ENCODE measurements at places on chromosomes 6 and 20. TPM values are rescaled to one million over a fixed set of nuclear protein-coding genes. Genes with fewer than 3 reads are reported as not detected.

GRCh38 chr6:158962371-158962770 lies 37.6 kb downstream of the RSPH3 start:
- H3K27ac ChIP-seq, result no peak overlapping the region
- H3K27me3 ChIP-seq, result no peaks in the 10 kb centered on the region
- H3K36me3 ChIP-seq, result no peaks in the 10 kb centered on the region
- H3K4me3 ChIP-seq, result no peak overlapping the region

- H3K27ac ChIP-seq, result no peak within 1 kb of the TSS
- H3K36me3 ChIP-seq, result no peaks in the 10 kb centered on the region
- peak; percentile 17 for DNase-seq
- H3K4me1 ChIP-seq, result no peaks in the 10 kb centered on the region
- no peaks in the 10 kb centered on the region for H3K27me3 ChIP-seq
Observed at GRCh38 chr6:146598772-146599405, at the start of gene ADGB. Gene ADGB, plus strand, starts transcription at chr6:146598972. Its CDS starts 69 bp downstream, at chr6:146599041.

DNA sequence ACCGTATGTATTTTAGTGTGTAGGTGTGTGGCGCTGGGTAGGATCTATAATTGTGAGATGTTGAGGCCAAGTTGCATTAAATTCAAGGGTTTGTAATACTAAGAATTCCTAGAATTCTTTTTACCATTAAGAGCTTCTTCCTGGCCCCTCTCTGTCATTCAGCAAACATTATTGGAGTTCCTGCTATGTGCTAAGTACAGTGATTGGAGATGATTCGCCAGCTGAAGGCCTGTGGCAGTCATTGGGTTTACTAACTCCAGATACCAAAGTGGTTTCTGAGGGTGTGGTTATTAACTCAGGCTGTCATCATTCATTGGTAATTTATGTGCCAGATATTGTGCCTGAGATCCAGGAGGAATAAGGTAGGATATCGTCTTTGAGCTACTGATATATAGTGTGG lies 167.1 kb downstream of the LAMA2 start:
- no peaks in the 10 kb centered on the region for H3K4me1 ChIP-seq
- H3K36me3 ChIP-seq, result no peaks in the 10 kb centered on the region
- no peak for DNase-seq
- H3K4me3 ChIP-seq, result no peak overlapping the region
- H3K27ac ChIP-seq, result no peak overlapping the region
- H3K27me3 ChIP-seq, result no peaks in the 10 kb centered on the region

DNA sequence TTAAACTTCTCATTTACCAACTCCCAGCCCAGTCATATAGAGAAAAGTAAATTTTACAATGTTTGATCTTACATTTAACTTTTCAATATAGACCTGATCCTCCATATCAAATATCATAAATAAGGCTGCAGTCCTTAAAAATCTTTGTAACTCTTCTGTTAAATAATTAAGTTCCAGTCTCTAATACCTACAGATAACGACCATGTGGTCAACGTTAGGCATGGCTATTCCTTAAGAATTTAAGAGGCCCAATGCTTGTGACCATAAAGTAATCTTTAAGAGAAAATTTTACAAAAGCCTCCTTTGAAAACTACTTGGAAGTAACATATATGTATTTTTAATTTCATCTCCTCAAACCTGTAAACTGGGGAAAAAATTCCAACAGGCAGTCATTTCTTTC lies 1.6 kb downstream of the FBXO5 start:
- DNase-seq, result no peak
- peak overlapping the region; percentile 94 for H3K27ac ChIP-seq

The TREM2 gene
- not detected for total RNA-seq

The HEY2 gene
- 0.32 TPM for total RNA-seq

The RGS19 gene
- total RNA-seq, result 14.4 TPM

DNA sequence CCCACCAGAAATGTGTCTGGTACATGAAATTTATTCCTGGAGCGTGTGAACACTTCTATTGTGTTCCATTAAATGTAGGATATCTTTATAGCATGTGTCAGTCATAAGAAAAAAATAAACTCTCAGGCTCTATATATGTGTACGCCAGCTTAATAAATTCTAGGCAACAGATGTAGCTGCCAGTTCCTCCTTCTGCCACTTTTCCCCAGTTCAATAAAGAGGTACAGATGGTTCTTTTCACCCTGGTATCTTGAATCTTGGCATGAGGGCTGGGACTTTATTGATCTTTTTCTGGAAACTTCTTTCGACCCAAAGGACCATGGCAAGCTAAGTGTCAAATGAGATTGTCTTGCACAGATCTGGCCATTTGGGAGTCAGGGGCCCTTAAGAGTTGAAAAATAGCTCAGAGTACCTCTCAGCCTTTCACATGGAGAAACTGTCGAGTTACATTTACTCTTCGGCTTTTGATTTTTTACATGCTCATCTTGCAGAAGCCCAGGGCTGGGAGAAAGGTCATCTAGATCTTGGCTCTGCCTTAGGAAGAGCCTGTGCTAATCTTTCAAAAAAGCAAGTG lies 240.9 kb downstream of the DOK5 start:
- no peaks in the 10 kb centered on the region for H3K4me1 ChIP-seq
- H3K4me3 ChIP-seq, result no peak overlapping the region
- peaks cover 27% of the 10 kb centered on the region for H3K27me3 ChIP-seq
- no peak overlapping the region for H3K27ac ChIP-seq

The DEFB124 gene
- total RNA-seq, result not detected

The NOTCH4 gene
- total RNA-seq, result 2.8 TPM

The ESR1 gene
- not detected for total RNA-seq

- H3K4me1 ChIP-seq, result peaks cover 4% of the 10 kb centered on the region
- no peaks in the 10 kb centered on the region for H3K27me3 ChIP-seq
- no peak overlapping the region for H3K27ac ChIP-seq
- H3K36me3 ChIP-seq, result no peaks in the 10 kb centered on the region
- DNase-seq, result no peak
Observed at GRCh38 chr20:33894798-33895197, 83.7 kb downstream of the CHMP4B start.

The C6orf89 gene
- total RNA-seq, result 27.1 TPM

- H3K4me3 ChIP-seq, result no peak overlapping the region
- H3K36me3 ChIP-seq, result no peaks in the 10 kb centered on the region
- H3K27ac ChIP-seq, result no peak overlapping the region
- no peak for DNase-seq
- H3K4me1 ChIP-seq, result no peaks in the 10 kb centered on the region
- H3K27me3 ChIP-seq, result no peaks in the 10 kb centered on the region
Observed at GRCh38 chr6:164792666-164793065, 516.7 kb downstream of the C6orf118 start.

- H3K4me1 ChIP-seq, result no peaks in the 10 kb centered on the region
- H3K36me3 ChIP-seq, result no peaks in the 10 kb centered on the region
- H3K27me3 ChIP-seq, result no peaks in the 10 kb centered on the region
- DNase-seq, result no peak
- H3K4me3 ChIP-seq, result no peak overlapping the region
Observed at GRCh38 chr20:20317621-20318364, 50.1 kb upstream of the INSM1 start.

- H3K4me3 ChIP-seq, result no peak overlapping the region
- H3K4me1 ChIP-seq, result peaks cover 38% of the 10 kb centered on the region
- no peaks in the 10 kb centered on the region for H3K27me3 ChIP-seq
Observed at GRCh38 chr6:44052419-44053023, 74.7 kb downstream of the MRPL14 start.

The TRAPPC3L gene
- total RNA-seq, result not detected

The HMGN3 gene
- total RNA-seq, result 87.2 TPM

- H3K4me3 ChIP-seq, result no peak overlapping the region
- H3K27me3 ChIP-seq, result no peaks in the 10 kb centered on the region
- no peak overlapping the region for H3K27ac ChIP-seq
- no peaks in the 10 kb centered on the region for H3K36me3 ChIP-seq
- no peak for DNase-seq
- H3K4me1 ChIP-seq, result no peaks in the 10 kb centered on the region
Observed at GRCh38 chr6:111714416-111715270, 109.0 kb upstream of the TRAF3IP2 start.

- DNase-seq, result peak; percentile 93
- H3K4me3 ChIP-seq, result peak within 1 kb of the TSS; percentile 64
- H3K27me3 ChIP-seq, result peaks cover 30% of the 10 kb centered on the region
- H3K4me1 ChIP-seq, result peaks cover 4% of the 10 kb centered on the region
- no peaks in the 10 kb centered on the region for H3K36me3 ChIP-seq
Observed at GRCh38 chr6:100464903-100465700, at the start of gene SIM1. Gene SIM1, minus strand, starts transcription at chr6:100464921. Its CDS starts 1,453 bp downstream, at chr6:100463468.

DNA sequence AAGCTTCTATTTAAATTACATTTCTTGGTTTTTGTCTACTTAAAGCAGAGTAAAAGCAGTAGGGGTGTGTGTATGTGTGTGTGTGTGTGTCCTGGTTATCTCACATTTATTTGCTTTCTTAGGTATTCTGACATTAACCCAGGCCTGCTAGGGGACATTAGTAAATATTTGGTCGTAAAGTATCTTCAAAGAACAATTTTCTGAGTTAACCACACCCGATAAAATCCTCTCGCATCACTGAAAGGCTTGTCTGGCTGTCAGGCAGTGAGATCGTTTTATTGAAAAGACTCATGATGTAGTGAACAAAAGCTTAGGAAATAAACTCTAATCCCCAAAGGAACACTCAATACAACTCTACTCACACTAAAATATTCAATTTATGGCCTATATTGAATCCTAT lies 77.9 kb downstream of the ZNF217 start:
- no peak overlapping the region for H3K27ac ChIP-seq
- no peak overlapping the region for H3K4me3 ChIP-seq
- H3K4me1 ChIP-seq, result peaks cover 18% of the 10 kb centered on the region
- H3K27me3 ChIP-seq, result no peaks in the 10 kb centered on the region
- no peaks in the 10 kb centered on the region for H3K36me3 ChIP-seq
- DNase-seq, result peak; percentile 30

DNA sequence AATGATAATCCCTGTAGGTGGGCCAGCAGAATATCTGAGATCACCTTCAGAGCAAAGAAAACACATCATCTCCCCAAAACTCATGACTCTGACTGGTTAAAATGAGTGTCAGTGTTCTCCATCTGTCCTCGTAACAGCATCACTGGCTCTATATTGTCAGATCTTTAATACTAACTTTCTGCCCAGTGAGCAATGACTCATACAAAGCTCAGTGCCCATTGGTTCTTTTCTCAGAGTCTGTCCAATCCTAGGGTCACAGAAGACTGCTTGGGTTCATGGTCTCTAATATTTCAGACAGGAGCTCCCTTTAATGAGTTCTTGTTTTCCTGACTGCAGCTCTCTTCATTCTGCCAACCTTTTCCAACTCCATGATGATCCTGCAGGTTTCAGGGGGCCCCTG lies 36.4 kb downstream of the HLA-DPB1 start:
- no peak overlapping the region for H3K4me3 ChIP-seq
- H3K36me3 ChIP-seq, result no peaks in the 10 kb centered on the region
- H3K4me1 ChIP-seq, result no peaks in the 10 kb centered on the region

DNA sequence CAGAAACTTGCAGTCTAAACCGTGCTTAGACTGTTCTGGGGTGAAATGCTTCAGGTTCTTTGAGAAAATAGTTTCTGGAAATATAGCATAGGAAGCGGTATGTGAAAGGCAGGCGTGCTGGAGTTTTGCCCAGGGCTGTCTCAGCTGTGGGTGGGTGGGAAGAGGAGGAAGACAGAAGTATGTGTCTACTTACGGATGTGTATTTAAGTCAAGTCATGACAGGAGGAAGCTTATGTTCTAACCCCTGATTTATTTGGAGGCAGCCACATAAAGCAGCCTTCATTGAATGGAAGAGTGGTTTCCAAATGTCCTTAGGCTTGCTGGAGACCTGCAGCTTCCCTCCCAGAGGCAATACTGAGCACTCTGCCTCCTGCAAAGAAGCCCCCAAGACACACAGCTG lies 345.8 kb upstream of the PRND start:
- peak; percentile 40 for DNase-seq
- H3K4me3 ChIP-seq, result no peak overlapping the region
- H3K36me3 ChIP-seq, result no peaks in the 10 kb centered on the region
- peaks cover 15% of the 10 kb centered on the region for H3K4me1 ChIP-seq
- peak overlapping the region; percentile 51 for H3K27ac ChIP-seq

- no peak for DNase-seq
- H3K36me3 ChIP-seq, result no peaks in the 10 kb centered on the region
- no peak overlapping the region for H3K4me3 ChIP-seq
- H3K4me1 ChIP-seq, result peaks cover 14% of the 10 kb centered on the region
- no peaks in the 10 kb centered on the region for H3K27me3 ChIP-seq
Observed at GRCh38 chr6:84867521-84867920, 103.1 kb upstream of the TBX18 start.

GRCh38 chr6:121436274-121436857 lies 920 bp downstream of the GJA1 start:
- peak overlapping the region; percentile 75 for H3K4me3 ChIP-seq
- peak; percentile 48 for DNase-seq
- H3K36me3 ChIP-seq, result no peaks in the 10 kb centered on the region
- H3K27me3 ChIP-seq, result no peaks in the 10 kb centered on the region

DNA sequence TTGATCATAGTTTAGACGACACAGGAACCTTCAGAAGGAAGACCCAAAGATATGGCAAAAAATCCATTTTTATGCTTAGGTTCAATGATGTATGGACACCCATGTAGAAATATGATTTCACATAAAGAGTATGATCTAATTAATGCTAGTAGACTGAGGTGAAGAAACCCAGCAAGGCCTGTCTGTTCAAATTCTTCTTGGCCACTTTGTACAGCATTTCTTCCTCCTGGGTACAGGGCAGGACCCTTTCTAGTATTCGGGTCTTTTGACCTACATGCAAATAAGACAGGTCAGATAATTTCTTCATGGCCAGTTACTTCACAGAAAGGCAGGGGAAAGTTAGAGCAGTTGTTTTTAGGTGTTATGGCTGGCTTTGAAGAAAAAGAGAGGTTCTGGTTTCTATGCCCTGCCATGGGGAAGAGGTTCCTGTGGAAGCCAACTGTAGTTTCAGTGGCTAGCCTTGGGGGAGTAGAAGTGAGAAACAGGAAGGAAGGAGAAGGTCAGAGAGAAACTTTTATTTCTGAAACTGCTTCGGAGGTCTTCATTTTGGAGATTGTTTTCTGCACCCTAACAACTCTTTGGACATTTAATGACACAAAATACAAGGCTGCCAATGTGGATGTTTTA lies 208.3 kb downstream of the PTPRK start:
- no peaks in the 10 kb centered on the region for H3K27me3 ChIP-seq
- peaks cover 12% of the 10 kb centered on the region for H3K4me1 ChIP-seq
- H3K4me3 ChIP-seq, result no peak overlapping the region
- no peak overlapping the region for H3K27ac ChIP-seq
- no peak for DNase-seq
- H3K36me3 ChIP-seq, result no peaks in the 10 kb centered on the region

- peaks cover 8% of the 10 kb centered on the region for H3K4me1 ChIP-seq
- no peak overlapping the region for H3K27ac ChIP-seq
Observed at GRCh38 chr20:10438217-10438616, 3.1 kb downstream of the SLX4IP start.

DNA sequence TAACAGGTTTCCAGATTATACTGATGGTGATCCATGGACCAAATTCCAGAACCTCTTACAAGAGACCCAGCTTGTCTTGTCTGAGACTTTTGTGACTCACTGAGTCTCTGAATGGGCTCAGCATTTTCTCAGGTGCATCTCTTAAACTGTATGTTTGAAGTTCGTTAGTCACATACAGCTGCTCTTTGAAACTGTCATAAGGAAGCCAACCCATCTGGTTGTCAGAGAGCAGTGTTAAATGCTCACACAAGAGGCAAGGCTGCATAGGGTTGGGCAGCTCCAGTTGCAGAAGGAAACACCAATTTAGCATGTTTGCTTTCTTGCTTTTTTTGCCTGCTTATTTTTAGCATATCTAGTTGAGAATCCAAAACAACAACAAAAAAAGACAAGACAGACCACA lies 47.1 kb downstream of the TRIM27 start:
- no peak for DNase-seq
- no peaks in the 10 kb centered on the region for H3K27me3 ChIP-seq
- no peaks in the 10 kb centered on the region for H3K4me1 ChIP-seq
- no peak overlapping the region for H3K4me3 ChIP-seq

The PXDC1 gene
- total RNA-seq, result 5.2 TPM

All from A673 (cell line).